ENCODE measurements at places on chromosomes 6 and 20. TPM values are rescaled to one million over a fixed set of nuclear protein-coding genes. Genes with fewer than 3 reads are reported as not detected.

DNA sequence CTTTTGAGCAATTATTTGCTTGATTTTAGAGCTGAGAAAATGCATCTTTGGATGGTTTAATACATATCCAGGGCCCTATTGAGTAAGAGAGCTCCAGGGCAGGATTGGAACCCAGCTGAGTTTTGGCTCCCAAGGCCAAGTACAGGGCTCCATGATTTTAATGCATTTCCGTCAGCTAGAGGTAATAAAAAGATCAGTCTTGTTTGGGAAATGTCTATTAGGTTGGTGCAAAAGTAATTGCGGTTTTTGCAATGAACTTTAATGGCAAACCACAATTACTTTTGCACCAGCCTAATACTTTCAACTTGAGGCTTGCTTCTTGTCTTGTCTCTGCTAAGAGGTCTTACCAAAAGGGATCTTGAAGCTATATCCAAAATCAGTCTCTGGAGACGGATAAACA lies 29.4 kb upstream of the CDH4 start:
- H3K27ac ChIP-seq: no peak overlapping the region
- no peak for DNase-seq
- H3K36me3 ChIP-seq: no peaks in the 10 kb centered on the region
- no peak overlapping the region for H3K4me3 ChIP-seq
- H3K4me1 ChIP-seq: no peaks in the 10 kb centered on the region
- no peaks in the 10 kb centered on the region for H3K27me3 ChIP-seq

DNA sequence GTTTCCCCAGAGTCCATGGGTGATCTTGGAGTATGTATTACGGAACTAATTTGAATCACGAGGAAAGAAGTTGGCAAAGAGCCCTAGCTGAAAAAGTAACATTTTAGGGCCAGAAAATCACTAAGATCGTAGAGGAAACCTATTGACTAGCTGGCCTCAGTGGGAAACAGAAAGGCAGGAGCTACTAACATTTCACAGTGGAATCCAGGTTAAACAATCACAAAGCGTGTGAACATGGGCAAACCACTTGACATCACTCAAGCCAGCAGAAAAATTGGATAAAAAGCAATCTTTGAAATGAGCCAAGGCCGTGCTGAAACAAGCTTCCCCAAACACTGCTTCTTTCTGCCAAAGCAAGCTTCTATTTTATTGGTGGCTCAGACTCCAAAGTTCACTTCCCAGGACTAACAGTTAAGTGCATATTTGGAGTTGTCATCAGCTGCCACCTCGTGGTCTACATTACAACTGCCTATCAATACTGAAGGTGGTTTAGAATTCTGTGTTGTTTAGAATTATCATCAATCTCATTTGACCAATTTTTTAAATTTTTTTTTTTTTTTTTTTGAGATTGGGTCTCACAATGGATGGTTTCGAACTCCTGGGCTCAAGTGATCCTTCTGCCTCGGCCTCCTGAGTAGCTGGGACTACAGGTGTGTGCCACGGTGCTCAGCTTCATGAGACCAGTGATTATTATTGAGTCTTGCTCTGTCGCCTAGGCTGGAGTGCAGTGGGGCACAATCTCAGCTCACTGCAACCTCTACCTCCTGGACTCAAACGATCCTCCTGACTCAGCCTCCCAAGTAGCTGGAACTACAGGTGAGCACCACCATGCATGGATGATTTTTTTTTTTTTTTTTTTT lies 10.6 kb downstream of the RPS10 start:
- H3K36me3 ChIP-seq: peaks cover 7% of the 10 kb centered on the region
- peaks cover 8% of the 10 kb centered on the region for H3K4me1 ChIP-seq
- H3K27ac ChIP-seq: no peak overlapping the region
- H3K27me3 ChIP-seq: no peaks in the 10 kb centered on the region
- H3K4me3 ChIP-seq: no peak overlapping the region

ADAM33 gene
- not detected for polyA plus RNA-seq

DNA sequence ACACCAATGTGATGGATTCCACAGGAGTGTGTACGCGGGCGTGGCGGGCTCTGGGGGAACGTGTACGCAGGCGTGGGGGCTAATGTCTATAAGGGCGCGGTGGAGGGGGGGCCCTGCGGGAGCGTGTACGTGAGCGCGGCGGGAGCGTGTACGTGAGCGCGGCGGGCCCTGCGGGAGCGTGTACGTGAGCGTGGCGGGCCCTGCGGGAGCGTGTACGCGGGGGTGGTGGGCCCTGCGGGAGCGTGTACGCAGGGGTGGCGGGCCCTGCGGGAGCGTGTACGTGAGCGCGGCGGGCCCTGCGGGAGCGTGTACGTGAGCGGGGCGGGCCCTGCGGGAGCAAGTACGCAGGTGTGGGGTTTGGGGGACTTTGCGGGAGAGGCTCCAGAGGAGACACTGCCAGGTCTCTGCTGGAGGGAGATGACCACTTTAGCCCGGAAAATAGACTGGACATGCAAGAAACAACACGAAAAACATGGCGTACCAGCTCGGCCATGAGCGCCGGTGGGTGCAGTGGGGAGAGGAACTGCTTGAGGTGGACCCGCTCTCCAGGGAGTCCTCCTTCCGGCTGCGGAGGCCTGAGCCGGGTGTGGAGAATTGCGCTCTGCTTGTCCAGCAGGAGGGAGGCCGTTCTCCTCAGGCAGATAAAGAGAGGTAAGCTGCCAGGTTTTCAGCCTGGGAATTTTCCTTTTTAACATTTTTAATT lies 27.8 kb upstream of the SMOC2 start:
- H3K36me3 ChIP-seq: no peaks in the 10 kb centered on the region
- no peak overlapping the region for H3K27ac ChIP-seq
- no peak for DNase-seq
- H3K4me3 ChIP-seq: no peak overlapping the region
- peaks cover under 1% of the 10 kb centered on the region for H3K27me3 ChIP-seq

- DNase-seq: no peak
- peaks cover 80% of the 10 kb centered on the region for H3K27me3 ChIP-seq
- no peak overlapping the region for H3K27ac ChIP-seq
- H3K4me1 ChIP-seq: peaks cover 28% of the 10 kb centered on the region
- peak overlapping the region; percentile 85 for H3K4me3 ChIP-seq
Observed at GRCh38 chr20:58851221-58851968, 693 bp upstream of the GNAS-AS1 start.

GRCh38 chr6:149012040-149012545 lies 265.3 kb downstream of the UST start:
- H3K4me3 ChIP-seq: no peak overlapping the region
- no peaks in the 10 kb centered on the region for H3K27me3 ChIP-seq
- H3K36me3 ChIP-seq: peaks cover 5% of the 10 kb centered on the region
- DNase-seq: no peak
- H3K4me1 ChIP-seq: peaks cover 12% of the 10 kb centered on the region
- no peak overlapping the region for H3K27ac ChIP-seq

CDC5L gene
- polyA plus RNA-seq: 7.8 TPM

RNF182 gene
- not detected for polyA plus RNA-seq

- H3K27me3 ChIP-seq: peaks cover 28% of the 10 kb centered on the region
- H3K27ac ChIP-seq: no peak overlapping the region
- H3K4me3 ChIP-seq: no peak overlapping the region
- no peak for DNase-seq
- no peaks in the 10 kb centered on the region for H3K4me1 ChIP-seq
- H3K36me3 ChIP-seq: no peaks in the 10 kb centered on the region
Observed at GRCh38 chr6:170022827-170023619, 267.9 kb downstream of the DLL1 start.

DNA sequence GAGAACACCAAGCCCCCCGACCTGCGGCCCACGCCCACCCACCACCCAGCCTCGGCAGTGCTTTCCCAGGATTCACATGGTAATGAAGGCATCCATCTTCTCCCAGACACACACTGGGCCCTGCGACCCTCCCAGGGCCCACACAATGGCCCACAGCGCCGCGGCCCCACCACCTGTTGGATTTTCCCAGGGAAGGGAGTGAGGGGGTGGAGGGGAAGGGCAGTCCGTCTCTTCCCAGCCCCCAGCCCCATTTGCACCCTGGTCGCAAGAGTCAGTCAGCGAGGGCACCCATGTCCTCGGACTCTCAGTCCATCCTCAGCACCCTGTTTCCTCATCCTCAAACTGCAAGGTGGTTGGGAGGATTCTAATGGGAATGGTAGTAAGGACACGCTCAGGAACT lies 23.7 kb upstream of the ID1 start:
- H3K27ac ChIP-seq: no peak overlapping the region
- no peak for DNase-seq
- H3K4me3 ChIP-seq: no peak overlapping the region
- no peaks in the 10 kb centered on the region for H3K36me3 ChIP-seq

ZFP64 gene
- polyA plus RNA-seq: 5.7 TPM

GRCh38 chr6:3268680-3269079 lies 9.9 kb downstream of the PSMG4 start:
- DNase-seq: no peak
- no peak overlapping the region for H3K27ac ChIP-seq
- H3K4me3 ChIP-seq: no peak overlapping the region
- H3K4me1 ChIP-seq: peaks cover 19% of the 10 kb centered on the region
